Activated CD8-positive, alpha-beta memory T cell treated with anti-CD3 and anti-CD28 coated beads for 4 hours (primary cell): ENCODE measurements at places on chromosomes 11 and 22.

DNA sequence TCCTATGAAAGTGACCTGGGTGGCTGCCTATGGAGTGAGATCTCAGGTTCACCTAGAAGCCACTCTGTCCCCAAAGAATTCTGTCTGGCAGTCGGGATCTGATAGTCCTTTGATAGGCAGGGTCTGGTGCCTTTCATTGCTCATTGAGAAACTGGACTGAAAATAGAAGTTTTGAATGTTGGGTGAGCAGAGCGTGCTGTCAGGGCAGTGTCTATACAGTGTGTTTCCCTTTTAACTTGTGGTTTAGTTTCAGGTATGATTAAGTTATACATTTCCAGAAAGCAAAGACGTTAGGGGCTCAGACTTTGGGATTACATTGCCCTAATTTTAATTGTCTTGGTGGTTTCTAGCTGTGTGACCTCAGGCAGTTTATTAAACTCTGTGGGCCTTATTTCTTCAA is 111.3 kb upstream of the PAX6 start:
- DNase-seq: no peak

DNA sequence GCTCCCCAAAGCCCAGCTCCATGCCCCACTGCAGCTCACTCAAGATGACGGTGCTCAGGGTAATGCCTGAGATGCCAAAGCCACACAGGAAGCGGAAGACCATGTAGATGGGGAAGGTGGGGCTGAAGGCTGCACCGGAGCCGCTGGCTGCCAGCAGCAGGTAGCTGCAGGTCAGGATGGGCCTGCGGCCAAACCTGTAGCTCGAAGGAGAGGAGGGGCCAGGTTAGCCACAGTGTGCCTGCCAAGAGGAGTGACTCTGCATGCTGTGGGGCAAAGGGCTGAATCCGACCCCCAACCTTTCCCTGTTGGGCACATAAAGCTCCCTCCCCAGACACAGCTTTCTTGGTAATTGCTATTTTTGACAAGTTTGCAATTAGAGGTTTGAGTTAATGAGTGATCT is 14.9 kb upstream of the SLC22A6 start:
- no peak for DNase-seq

- DNase-seq: no peak
Observed at GRCh38 chr11:73203790-73204189, 14.3 kb upstream of the P2RY2 start.

- DNase-seq: no peak
Observed at GRCh38 chr11:2464451-2465165, 19.8 kb downstream of the KCNQ1 start.

GRCh38 chr22:39493759-39494158 is 8.3 kb upstream of the MIEF1 start:
- no peak for DNase-seq

DNA sequence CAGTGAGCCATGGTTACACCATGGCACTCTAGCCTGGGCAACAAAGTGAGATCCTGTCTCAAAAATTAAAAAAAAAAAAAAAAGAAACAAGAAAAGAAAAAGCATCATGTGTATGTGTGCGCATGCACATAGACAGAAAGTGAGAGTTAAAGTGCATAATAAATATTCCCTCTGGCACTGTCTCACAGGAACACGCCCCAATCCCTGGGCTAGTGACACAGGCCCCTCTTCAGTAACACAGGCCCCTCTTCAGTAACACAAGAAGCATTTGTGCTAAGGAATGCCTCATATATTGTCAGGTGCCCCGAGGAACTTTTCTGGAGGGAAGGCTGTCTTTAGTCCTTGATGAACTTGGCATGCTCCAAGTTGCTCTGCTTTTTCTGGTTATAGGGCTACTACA is 57.5 kb downstream of the RPL27A start:
- no peak for DNase-seq

DNA sequence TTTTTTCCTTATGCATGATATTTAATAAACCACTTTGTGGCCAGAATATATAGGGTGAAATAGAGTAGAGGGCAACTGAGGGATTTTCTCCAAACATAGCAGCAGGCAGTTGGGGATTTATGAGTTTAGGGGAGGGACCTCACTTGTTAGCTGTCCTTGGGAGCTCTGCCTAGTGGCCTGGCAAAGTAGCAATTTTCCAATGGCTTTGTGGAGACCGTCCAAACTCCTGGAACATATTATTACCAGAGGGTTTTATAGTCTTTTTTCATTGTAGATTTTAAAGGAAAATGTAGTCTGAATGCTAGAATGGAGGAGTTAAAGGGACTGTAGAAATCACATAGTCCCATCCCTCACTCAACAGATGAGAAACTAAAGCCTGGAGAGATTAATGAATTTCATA is 32.3 kb downstream of the AMOTL1 start:
- no peak for DNase-seq

DNA sequence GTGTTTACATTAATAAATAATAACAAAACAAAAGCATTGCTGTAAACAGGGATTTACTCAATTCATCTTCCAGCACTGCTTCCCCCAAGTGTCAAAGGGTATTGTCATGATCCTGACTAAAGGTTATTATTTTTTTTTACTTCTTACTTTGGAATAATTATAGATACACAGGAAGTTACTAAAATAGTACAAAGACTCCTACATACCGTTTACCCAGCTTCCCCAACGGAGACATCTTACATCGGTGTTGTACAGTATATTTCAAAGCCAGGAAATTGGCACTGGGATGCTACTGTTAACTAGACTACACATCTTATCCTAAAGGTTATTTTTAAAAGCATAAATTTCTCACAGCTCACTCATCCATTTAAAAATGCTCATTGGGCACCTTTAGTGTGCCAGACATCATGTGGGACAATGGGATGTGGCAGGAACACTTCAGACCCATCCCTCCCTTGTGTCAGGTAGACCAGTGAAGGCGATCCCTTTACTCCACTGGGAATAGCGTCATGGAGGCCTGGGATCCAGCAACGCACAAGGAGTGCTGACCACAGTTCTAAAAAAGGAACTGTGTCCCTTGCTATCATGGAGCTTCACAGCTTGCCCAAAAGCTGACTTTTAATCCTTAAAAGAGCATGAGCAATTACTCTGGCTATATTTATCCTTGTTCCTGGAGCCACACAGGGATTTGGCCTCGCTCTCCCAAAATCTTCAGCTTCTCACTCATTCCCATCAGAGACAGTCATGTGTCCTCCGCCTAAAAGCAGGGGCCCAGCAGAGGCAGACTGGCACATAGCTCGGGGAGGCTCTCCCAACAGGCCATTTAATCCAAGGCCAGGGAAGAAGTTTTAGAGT is 3.1 kb upstream of the IRAG1 start:
- DNase-seq: no peak

- no peak for DNase-seq
Observed at GRCh38 chr22:40019100-40019499, 24.3 kb downstream of the FAM83F start.

DNA sequence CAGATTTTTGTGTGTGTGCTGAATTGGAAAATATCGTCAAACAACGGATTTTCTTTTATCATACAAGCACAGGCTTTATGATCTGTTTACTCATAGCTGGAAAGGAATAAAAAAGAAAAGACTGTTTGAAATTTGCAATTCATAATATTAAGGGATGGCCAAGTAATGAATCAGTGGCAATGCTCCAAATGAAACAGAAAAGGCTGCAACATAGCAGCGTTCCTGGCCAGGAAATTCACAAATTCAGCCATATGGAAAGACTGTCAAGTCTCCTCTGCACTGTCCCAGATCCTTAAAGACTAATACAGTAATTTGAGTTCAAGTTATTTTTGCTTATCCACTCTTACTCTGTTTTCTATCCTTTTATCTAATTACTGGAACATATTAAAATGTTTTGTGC is 98.2 kb downstream of the MSANTD4 start:
- no peak for DNase-seq

DNA sequence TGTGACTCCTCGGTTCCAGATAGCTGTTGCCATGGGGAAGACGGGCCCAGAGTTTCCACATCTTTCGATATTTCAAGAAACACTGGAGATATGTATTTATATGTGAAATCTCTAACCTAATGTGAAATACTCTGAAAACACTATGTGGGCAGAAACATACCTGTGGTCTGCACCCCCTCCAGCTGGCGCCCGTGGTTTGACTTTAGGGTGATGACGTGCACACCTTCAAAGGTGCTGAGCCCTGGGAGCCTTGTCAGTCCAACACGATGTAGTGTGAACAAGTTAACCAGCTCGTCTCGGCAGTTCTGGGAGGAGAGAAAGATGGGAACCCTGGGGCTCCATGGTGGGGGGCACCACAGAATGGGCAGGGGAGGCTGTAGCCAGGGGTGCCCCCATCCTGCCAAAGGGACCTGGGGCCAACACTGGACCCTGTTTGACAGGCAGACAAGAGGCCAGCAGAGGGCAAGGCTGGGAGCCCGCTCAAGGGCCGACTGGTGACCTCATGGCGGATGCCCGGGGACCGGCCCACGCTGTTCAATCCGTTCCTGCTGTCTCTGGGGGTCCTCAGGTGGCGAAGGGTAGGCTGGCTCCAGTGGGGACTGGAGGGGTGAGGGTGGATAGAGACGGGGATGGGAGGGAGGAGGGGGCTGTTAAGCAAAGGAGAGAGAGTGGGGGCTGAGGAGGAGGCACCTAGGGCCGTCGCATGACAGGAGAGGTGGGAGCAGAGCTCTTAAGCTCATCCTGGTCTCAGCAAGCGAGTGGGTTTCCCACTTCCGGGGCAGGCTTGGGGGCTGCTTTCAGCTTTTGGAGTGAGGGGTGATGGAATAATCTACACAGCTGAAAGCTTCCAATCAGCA is 43.8 kb downstream of the TRIOBP start:
- no peak for DNase-seq

DNA sequence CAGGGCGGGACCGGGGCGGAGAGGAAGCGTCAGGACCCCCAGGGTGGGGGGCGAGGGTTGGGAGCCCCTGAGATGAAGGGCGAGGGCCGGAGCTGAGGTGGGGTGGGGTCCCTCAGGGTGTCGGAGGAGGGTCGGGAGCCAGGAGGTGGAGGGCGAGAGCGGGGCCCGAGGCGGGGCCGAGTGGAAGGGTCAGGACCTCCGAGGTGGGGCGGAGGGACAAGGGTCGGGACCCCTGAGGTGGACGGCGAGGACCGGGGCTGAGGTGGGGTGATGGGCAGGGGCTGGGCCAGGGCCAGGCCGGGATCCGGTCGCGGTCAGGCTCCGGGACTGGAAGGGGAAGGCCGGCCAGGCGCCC is 409 bp downstream of the SMC1B start:
- no peak for DNase-seq
